ENCODE measurements at places on chromosomes 3 and 15.

DNA sequence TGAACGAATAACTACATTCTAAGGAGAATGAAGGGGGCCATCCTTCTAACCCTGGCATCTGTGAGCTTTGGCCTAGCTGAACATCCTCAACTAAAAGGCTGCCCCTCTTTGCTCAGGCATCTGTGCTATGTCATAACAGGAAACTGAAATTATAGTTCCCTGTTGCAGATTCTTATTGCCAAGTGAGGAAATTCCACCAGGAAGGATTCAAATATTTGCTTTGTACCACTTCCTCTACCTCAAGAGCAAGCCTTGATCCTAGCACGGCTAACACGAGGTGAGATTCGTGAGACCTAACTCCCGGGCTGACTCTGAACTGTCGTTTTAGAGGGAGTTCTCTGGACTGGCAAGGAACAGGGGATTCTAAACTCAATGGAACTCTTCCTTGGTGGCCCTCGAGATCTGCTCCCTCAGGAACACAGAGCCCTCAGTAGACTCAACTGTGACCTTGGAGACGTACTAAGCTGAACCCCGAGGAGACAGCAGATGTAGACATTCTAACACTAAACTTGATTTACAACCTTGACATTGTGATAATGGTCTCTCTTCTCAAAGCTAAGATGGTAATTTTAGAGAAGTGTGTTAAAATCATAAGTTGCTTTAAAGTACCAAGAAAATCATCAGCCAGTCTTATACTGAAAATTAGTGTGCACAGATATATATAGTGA, 4.2 kb downstream of the SPG21 start:
- no peak for DNase-seq

- no peak for DNase-seq
Observed at GRCh38 chr15:73956743-73957135, 30.5 kb downstream of the LOXL1 start.

- DNase-seq: no peak
Observed at GRCh38 chr3:70647094-70647493, 334.7 kb upstream of the MDFIC2 start.

DNA sequence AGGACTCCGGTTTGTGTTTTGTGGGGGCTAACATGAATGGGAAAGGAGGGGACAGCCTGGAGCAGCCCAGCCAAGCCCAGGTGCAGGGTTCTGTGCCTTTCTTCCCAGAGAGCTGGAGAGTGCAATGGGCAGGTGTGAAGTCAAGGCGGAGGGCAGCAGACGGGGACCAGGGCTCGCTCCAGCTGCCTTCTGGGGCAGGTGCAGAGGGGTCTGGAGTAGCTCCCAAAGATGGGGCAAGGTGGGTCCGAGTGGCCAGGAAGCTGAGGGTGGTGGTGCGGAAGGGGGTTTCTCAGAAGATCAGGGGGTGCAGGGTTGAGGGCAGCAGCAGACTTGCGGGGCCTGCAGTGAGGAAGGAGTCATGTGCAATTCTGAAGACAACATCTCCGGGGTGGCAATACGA, 158.9 kb downstream of the NSMCE3 start:
- DNase-seq: no peak

- DNase-seq: no peak
Observed at GRCh38 chr3:49298511-49298910, 21.5 kb upstream of the C3orf62 start.

- DNase-seq: no peak
Observed at GRCh38 chr3:184325715-184326369, 11.4 kb downstream of the EIF4G1 start.

DNA sequence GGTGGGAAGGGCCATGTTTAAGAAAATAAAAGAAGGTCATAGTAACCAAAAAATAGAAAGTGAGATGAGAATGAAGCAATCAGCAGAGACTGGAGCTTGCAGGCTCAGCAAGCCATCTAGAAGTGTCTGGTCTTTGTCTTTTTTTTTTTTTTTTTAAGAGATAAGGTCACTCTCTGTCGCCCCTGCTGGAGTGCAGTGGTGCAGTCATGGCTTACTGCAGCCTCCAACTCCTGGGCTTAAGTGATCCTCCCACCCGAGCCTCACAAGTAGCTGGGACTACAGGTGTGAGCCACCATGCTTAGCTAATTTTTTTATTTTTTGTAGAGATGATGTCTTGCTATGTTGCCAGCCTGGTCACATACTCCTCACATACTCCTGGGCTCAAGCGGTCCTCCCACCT, 36.2 kb downstream of the GXYLT2 start:
- DNase-seq: no peak

DNA sequence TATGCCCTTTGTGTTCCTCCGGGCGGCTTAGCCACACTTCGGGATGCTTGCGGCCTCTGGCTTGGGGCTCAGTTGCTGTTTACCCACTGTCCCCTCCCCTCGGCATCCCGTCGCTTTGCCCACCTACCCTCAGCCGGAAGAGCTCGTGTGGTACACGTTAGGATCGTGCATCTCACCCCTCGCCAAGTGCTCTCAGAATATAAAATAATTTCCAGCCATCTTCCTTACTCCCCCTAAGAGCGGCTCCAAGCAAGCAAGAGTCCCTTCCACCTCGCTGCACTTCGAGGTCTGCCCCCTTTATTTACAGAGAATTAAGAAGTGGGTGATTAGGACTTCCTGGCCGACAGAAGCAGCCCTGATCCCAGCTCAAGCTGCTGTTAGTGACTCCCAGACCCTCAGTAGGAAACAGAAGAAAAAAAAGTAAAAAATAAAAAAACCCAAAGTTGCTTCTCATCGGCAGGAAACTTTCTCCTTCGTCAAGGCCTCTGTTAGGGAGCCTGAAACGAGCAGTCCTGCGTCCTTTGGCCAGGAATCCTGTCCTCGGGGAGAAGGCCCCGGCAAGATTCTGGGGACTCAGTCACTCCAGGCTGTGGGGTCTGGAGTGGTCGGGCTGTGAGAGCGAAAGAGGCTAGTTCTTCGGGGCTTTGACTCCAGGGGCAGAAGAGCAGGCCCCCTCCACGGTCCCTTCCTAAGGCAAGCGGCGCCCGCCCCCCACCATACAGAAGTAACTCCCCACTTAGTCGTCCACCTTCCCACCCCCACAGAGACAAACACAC, 3.0 kb downstream of the MEIS2 start:
- DNase-seq: no peak

- DNase-seq: no peak
Observed at GRCh38 chr3:42276141-42277132, 10.5 kb upstream of the CCK start.

DNA sequence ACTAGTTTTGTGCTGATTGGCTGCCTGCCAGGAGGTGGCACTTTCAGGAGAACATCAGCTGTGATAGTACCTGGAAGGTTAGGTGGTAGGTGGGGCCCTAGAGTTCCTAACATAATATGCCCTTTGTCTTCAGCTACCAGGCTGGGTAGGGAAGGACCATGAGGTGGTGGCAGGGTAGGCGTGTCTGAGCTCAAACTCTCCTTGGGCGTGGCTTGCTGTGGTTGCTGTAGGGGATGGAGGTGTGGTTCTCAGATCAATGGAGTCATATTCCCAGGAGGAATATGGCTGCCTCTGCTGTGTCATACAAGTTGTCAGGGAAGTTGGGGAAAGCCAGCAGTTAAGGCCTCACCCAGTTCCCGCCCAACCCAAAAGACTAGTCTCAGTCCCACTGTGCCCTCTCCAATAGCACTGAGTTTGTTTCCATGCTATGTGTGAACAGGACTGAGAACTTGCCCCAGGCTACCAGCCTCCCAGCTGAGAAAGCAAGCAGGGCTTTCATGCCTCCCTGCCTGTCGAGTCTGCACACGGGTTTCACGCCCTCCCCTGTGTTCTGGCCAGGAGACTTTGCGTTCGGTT, 107.7 kb downstream of the CHCHD4 start:
- no peak for DNase-seq

GRCh38 chr15:42994546-42994945, 74.0 kb upstream of the TTBK2 start:
- no peak for DNase-seq

DNA sequence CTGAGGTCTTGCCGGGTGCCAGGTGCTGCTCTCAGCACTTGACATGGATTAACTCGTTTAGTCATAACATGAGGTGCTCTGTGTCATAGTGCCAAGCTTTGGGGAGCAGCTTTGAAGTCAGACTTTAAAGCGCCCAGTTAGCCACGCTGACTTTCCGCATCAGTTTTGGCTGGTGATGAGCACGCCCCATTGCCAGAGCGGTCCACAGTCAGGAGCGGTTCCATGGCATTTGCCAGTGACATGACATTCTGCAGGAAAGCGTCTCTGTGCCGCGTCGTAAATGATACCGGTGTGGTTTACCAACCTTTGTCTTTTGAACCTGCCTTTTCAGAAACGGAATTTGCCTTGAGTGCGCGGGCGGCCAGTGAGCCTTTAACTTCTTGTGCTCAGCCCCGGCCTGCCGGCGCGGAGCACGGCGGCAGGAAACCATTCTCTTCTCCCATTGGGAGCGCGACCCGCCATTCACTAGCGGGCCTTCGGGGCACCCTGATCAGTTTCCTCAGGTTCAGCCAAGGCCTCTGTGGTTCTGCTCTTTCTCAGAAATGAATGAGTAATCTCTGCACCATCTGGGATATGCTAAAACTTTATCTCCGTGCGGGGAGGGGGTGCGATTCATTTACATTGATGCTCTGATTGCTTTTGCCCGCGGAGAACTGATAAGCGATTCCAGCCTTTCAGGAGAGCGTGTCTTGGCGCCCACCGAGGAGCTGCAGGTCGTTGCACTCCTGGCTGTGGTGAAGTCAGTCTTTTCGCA, 1.7 kb upstream of the SLC2A2 start:
- DNase-seq: no peak

DNA sequence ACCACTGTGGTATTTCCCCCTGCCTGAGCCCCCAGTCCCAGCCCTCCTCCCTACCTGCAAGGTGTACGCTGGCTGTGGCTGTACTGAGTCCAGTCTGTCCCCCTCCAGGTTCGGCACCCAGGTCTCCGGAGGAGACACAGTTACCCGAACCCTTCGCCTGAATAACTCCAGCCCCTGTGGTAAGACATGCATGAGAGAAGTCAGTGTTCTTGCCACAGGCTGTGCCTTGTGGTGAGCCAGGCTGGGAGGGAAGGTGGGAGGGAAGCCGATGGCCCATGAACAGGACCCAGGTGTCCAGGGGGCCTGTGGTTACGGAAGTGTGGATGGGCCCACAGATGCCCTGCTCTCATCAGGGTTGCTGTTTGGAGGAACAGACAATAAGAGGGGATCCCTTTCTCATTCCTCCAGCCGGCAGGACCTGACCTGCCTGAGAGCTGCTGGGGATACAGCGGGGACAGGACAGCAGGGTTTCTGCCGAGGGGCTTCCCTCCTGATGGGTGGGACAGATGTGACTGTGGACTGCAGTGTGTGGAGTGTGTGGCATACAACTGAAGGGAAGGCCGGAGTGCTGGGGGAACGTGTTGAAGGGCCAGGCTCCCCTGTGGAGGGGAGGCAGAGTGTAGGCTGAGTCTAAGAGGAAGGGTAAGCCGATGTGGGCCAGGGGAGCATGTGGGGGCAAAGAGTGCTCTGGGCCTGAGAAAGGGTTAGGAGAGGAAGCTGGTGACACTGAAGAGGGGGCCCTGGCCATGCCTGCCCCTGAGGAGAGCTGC, 21.9 kb downstream of the ACAA1 start:
- no peak for DNase-seq

DNA sequence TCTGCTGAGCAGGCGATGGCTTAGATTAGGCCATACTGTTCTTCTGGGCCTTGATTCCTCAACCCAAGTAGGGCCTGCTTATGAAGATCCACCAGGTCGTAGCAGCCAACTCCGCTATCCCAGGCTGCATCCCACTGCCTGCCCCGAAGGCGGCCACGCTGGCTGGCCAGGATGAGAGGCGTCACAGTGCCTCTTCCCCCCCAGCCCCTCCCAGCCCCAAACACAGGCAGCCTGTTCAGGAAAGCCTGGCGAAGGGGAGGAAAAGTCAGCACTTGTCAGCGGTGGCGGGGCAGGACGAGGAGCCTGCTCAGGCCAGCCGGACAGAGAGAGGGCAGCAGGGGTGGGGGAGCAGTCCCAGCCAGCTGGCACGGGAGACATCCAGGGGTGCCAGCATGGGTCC, 11.2 kb downstream of the PTH1R start:
- DNase-seq: no peak

DNA sequence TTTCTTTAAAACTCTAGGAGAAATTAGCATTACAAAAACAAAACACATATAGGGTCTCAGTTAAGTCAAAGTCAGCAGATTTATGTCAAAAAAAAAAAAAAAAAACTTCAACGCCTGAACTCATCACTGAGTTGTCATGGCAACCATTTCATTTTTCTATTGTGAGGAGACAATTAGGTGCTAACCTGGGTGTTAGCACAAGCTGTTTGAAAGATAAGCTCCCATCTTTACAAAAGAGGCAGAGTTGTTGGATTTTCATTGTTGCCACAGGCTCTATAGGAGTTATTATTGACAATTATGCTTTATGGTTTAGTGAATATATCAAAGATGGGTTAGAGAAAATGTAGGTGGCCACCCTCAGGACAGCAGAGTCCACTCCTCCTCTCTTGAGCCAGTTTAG, 806.9 kb downstream of the GRM7 start:
- peak; percentile 7 for DNase-seq

DNA sequence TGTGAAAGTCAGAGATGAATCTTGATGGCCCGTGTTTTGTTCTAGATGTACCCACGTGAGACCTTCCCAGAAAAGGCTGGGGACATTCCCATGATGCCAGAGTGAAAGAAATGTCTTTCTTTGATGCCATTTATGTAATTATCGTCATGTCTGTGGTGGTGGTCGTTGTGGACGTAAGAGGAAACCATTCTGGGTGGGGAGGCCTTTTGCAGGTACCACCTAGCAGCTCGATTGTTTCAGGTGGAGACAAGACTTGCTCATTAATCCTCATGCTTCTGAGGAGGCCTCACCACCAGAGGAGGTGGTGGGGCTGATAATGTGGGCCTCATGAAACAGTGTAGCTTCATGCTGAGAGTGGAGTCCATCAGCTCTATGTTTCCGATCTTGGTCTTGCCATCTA, 58.1 kb upstream of the USP3 start:
- no peak for DNase-seq

- DNase-seq: no peak
Observed at GRCh38 chr3:9403463-9403862, 6.0 kb downstream of the SETD5 start.

DNA sequence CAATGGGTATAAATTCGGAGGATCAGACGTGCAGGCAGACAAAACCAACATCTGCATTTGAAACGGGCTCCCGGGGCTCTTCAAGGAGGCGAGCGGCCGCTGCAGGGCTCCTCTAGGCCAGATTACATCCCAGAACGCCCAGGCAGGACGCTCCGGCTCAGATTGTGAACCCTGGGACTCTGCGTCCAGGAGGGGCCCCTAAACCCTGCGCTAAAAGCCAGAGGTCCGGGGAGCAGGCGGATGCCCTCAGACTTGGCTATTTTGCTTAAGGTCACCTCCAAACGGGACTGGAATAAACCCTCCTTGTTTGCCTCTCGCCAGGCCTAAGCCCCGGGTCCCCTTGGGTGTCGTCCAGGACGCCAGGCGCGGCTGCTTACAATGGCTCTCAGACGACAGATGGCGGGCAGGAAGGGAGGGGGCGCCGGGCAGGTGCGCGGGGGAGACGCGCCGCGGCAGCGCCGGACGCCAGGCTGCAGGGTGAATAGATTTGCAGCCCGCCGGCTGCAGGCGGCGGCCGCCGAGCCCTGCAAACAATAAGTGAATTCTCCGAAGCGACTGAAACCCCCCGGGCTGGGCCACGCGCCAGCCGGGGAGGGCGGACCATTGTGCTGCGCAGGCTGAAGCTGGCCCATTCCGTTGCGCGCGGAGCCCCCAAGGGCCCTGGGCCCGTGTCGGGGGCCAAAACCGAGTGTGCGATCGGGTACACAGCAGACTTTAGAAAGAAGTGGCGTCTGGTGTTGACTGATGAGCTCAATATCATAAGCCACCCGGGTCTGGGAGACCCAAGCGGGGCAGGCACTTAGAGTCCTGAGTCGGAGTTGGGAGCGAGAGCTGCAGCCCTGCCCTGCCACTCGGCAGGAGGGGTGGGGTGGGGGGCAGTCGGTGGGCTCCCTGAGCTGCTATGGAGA, 32.3 kb upstream of the AMOTL2 start:
- DNase-seq: peak; percentile 82

GRCh38 chr15:49286649-49287404, 116.8 kb downstream of the GALK2 start:
- DNase-seq: no peak
